ENCODE measurements at places on chromosomes 3 and 15.

GRCh38 chr3:14110699-14111098 lies 14.0 kb downstream of the CHCHD4 start:
- no peak for DNase-seq

DNA sequence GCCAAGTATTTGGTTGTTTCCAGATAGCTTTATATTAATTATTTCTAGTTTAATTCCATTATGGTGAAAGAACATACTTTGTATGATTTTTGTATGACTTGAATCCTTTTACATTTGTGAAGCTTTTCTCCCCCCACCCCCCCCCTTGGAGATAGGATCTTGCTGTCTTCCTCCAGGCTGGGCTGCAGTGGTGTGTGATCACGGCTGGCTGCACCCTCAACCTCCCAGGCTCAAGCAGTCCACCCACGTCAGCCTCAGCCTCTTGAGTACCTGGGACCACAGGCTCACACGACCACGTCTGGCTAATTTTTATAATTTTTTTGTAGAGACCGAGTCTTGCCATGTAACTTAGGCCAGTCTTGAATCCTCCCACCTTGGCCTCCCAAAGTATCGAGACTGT lies 29.5 kb downstream of the ARL8B start:
- DNase-seq: no peak

- no peak for DNase-seq
Observed at GRCh38 chr15:89101302-89102193, 13.3 kb downstream of the ABHD2 start.

DNA sequence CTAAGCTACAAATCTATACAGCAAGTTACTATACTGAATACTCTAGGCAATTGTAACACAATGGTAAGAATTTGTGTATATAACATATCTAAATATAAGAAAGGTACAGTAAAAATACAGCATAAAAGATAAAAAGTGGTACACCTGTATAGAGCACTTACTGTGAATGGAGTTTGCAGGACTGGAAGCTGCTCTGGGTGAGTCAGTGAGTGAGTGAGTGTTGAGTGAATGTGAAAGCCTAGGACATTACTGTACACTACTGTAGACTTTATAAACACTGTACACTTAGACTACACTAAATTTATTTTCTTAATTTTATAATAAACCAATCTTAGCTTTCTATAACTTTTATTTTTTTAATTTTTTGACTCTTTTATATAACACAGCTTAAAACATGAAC lies 123.1 kb downstream of the ZMAT3 start:
- no peak for DNase-seq

- DNase-seq: no peak
Observed at GRCh38 chr3:23254282-23254681, 51.2 kb downstream of the UBE2E2 start.

DNA sequence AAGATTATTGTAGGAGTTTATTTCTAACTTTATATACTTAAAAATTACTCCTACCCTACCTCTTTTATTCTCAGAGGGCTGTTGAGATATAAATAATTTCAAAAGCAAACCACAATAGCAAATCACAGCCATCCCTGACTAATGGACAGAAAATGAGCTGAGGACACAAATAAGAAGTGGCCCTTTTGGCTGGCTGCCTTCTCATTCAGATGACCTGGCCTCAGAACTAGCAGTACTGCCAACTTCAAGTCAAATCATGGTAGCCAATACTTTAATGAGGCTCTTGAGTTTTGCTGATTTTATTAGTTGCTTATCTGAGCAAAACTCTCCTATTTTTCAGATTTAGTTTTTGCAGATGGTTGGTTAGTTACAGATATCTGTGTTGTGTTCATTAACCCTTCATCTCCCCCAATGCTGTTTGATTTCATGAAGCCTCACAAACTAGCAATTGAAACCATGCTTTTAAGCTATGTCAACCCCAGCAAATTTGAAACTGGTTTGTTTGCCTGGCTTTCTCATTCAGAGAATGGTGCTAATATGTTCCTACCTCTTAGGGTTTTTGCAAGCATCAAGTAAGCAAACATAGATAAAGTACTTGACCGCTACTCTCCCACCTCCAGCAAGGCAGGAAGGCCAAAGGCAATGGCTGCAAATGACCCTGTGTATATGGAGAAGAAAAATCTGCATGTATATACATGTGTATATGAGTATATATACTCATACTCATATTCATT lies 73.4 kb upstream of the HACD2 start:
- DNase-seq: no peak
